H9 (cell line): ENCODE measurements at places on chromosomes 6 and 20.

GRCh38 chr6:159970659-159971063 lies 1.8 kb downstream of the IGF2R start:
- no peak for DNase-seq

GRCh38 chr6:83954371-83954770 lies 79.2 kb upstream of the MRAP2 start:
- no peak for DNase-seq

- DNase-seq: no peak
Observed at GRCh38 chr20:24277196-24277595, 192.2 kb upstream of the SYNDIG1 start.

GRCh38 chr6:114055349-114055748 lies 84.4 kb upstream of the HDAC2 start:
- DNase-seq: no peak

GRCh38 chr20:58629215-58629580 lies 21.9 kb upstream of the STX16 start:
- no peak for DNase-seq
